Pons (tissue), 1 donor: ENCODE measurements at places on chromosomes 13 and 19.

GRCh38 chr13:96415831-96416385 lies 326.0 kb downstream of the HS6ST3 start:
- no peak for DNase-seq

- DNase-seq = no peak
Observed at GRCh38 chr19:50910722-50911121, 473 bp downstream of the KLK4 start.

- DNase-seq = no peak
Observed at GRCh38 chr13:37107868-37108267, 2.4 kb upstream of the CSNK1A1L start.

DNA sequence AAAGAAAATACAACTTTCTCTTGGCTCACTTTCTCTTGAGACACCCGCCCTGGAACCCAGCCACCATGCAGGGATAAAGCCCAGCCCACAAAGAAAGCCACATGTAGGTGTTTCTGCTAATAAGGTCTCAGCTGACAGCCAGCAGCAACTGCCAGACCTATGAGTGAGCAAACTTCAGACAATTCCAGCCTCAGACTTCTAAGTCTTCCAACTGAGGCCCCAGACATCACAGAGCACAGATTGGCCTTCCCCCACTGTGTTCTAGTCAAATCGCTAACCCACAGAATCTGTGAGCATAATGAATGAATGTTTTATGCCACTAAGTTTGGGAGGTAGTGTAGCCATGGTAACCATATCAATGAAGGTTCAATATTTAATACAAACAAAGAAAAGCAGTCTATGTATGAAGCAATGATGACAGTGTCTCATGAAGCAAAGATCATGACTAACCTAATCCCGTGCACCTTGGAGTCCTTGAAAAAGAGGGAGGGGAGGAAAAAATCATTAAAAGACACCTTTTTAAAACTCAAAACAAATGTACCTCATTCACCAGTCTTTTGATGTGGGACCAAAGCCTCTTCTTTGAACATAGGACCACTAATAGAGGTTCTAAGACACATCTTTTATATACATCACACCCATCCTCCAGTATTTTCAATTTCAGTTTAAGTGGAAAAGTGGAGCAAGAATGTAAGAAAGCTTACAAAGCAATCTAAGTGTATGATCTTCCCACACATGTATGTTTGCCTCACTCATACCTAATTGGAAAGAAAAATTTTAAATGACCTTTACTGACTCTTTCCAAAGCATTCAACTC lies 6.2 kb downstream of the MRPS31 start:
- DNase-seq = no peak

DNA sequence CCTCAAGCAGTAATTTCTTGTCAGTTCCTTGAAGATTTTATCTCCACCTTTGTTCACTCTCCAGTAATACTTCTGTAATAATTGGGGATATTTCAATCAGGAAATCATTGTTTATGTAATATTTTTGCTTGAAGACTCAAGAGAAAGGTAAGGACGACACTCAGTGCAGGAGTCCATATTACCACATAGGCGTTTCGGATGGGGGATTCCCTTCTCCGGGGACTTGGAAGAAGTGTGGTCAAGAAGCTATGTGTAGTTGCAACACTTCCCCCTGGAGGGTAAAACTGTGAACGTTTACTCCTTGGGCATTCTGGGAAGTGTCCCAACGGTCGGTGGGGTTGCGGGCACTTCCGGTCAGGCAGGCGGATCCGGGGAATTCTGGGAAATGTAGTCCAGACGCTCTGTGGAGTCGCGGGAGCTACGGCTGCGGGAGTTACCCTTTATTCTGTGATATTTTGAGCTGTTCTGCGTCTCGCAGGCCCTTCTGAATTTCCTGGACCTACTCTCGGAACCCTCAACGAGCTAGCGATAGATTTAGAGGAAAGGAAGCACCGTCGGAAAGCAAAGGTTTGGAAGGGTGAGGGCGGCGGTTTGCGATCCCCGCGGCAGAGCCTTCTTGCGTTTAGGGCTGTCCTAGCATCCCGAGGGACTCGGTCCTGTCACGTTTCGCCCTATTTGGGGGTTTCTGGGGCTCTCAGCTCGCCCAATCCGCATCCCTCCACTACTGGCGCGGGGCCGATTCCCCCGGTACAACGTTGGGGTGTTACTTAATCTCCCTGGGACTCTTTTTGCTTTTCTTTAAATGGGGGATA lies at the start of gene ZNF221:
Gene ZNF221, plus strand, starts transcription at position 395 of the 812 bp plus-strand sequence. CDS start 11,499 bp downstream, outside the sequence.
- DNase-seq = peak; percentile 96

DNA sequence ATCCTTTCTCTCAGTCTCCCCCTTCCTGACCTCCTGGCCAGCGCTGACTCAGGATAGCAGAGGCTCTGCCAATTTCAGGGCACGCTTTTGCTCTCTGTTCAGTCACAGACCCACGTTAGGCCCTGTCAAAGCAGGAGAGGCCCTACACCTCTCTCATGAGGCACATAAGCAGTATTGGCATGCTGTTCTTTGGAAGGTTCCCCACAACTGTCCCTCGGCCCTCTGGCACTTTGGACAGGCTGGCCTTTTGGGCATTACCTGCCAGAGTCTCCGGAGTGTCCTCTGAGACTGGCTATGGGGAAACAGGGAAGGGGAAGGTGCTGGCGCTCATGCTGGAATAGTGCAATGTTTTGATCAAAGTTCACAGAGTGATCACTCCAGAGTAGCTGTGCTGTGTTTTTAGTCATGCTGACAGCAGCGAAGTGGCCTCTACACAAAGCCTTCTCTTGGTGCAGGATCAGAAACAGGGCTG lies 23.7 kb upstream of the UBE2L5 start:
- DNase-seq = no peak

- no peak for DNase-seq
Observed at GRCh38 chr13:90534617-90535370, 812.7 kb upstream of the MIR17HG start.
